ENCODE measurements at places on chromosomes 5 and 9.

GRCh38 chr5:38837416-38837815 is 8.4 kb upstream of the OSMR start:
- no peak for DNase-seq

- DNase-seq: peak; percentile 59
Observed at GRCh38 chr5:39713250-39713916, 288.6 kb upstream of the DAB2 start.

GRCh38 chr5:22471154-22471553 is 382.0 kb downstream of the CDH12 start:
- DNase-seq: no peak

DNA sequence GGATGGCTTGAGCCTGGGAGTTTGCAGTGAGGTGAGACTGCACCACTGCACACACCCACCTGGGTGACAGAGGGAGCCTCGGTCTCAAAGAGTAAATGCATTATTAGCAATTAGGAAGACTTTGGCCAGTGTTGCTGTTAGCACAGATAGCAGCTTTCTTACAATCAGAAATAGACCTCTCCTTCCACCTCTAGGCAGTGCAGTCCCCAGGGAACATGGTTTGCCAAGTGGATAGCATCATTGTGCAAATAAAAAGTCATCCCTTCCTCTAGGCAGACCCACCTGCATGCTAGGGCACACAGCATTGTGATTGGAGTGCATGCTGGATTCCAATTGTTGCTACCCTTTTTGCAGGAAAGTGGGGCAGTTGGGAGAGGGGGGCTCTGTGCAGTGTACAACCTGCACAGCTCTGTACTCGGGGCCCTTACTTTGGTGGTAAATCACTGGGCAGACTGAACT is 77.9 kb upstream of the KLF9 start:
- no peak for DNase-seq

DNA sequence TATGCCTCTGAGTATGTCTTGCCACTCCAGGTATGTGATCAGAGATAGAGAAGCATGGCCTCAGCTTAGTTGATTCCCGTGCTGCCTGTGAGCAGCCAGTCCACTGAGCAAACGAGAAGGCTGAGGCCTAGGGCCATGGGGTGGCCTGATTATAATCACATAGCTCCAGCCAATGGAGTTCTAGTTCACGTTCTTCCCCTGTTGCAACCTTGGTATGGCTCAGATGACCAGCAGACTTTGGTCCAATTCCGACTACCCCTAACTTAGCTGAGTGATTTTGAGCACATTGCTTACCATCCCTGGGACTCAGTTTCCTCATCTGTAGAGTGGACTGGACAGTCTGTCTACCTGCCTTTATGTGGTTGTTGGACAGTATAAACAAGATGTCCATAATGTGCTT is 68.4 kb downstream of the PPARGC1B start:
- no peak for DNase-seq

GRCh38 chr5:158236511-158237335 is 377.8 kb upstream of the CLINT1 start:
- no peak for DNase-seq

- DNase-seq: no peak
Observed at GRCh38 chr9:89891591-89892304, 286.9 kb downstream of the GADD45G start.

- DNase-seq: peak; percentile 82
Observed at GRCh38 chr9:114371973-114372917, 15.5 kb downstream of the AKNA start.

GRCh38 chr5:38938424-38938823 is 92.6 kb downstream of the OSMR start:
- DNase-seq: no peak

DNA sequence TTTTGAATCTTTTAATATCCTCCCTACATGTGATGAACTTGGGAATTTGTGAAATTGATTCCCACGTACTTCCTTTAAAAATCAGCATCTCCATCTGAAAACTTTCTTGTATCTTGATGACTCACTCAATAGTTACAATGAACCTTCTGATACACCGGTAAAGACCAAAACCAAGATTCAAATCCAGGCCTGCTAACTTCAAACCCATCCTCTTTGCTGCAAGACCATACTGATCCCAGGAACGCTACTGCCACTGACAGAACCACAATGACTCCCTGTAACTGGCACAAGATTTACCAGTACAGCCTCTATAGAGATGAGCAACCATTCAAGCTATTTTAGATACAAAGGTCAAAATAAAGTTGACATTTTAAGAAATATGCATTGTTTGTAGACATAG is 332.9 kb downstream of the DNAH5 start:
- no peak for DNase-seq

GRCh38 chr5:143403334-143403592 is 223 bp downstream of the NR3C1 start:
- DNase-seq: no peak

- DNase-seq: no peak
Observed at GRCh38 chr9:87864915-87865314, 17.8 kb upstream of the SPATA31E1 start.

DNA sequence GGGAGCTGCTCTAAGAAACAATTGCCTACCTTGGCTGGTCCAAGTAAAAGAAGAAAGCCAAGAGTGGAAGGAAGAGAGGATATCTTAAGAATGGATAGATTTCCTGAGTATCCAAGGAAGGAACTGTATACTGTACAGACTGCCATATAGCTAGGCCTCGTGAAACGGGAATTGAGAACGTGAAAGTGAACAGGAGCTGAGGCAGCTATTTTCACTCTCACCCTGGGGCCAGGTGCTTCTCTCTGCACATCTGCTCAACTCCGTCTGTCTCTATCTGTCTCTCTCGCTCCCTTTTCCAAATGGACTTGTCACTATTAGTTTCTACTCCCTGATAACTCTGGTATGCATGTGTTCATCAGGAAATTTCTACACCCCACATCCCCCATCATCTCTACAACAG is 35.9 kb upstream of the TESK1 start:
- DNase-seq: no peak

DNA sequence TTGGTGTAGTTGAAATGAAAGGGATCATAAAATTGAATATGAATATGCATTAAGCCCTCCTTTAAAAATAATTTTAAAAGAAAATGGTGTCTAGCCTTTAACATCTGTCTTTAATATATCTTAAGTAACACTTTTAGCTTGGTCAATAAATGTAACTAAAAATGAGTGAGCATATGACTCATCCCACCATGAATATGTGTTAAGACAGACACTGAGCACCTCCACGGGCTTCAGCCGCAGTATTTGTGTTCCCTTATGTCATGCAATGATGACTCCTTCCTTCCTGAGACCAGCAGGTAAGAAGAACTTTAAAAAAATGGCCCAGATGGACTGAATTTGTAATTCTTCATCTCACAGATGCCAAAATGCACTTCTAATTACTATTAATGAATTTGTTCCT is 563.2 kb downstream of the NR2F1-AS1 start:
- peak; percentile 74 for DNase-seq

DNA sequence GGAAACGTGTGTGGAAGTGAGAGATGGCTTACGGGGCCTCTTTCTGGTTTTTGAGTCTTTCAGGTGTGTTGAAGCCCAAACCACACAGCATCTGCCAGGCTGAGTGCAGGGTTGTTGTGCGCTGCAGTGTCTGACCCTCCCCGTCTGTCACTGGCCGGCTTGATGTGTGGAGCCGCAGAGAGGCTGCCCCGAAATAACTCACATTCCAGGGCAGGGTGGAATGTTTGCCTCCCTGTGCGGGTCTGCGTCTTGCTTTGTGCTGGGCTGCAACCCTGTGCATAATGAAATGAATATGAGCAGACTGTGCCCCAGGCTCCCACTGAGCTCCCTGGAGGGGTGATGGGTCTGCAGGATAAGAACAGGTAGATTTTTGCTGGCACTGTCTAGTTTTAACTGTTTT is 9.9 kb upstream of the PLEKHG4B start:
- no peak for DNase-seq

DNA sequence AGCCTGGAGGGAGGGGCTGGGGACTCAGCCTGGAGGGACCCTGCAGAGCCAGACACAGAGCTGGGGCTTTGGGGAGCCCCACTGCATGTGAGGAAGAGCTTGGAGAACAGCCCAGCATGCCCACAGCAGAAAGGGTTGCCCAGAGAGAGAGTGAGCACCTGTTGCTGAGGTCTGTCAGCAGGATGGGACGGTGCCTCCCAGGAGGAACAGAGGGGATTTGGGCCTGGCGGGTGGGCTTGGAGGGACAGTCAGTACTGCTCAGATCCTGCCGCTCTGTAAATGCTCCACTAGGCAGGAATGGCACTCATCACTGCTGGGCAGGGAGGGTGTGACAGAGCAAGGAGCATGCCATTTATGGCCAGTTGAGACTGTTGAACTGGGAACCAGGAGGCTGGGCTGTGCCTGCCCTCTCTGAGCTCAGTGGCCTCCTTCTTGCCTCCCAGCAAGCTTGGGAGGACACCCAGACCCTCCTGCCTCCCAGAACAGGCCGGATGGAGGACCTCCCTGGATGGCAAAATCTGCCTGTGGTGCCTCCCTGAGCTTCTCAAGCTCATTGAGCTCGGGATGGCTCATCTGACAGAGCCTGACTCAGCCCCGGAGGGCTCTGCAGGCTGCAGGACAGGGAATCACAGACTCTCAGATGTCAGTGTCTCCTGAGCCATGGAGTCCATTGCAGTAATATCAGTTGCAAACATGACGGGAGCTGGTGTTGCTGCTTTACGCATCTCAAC is 786 bp upstream of the HRCT1 start:
- DNase-seq: peak; percentile 72

DNA sequence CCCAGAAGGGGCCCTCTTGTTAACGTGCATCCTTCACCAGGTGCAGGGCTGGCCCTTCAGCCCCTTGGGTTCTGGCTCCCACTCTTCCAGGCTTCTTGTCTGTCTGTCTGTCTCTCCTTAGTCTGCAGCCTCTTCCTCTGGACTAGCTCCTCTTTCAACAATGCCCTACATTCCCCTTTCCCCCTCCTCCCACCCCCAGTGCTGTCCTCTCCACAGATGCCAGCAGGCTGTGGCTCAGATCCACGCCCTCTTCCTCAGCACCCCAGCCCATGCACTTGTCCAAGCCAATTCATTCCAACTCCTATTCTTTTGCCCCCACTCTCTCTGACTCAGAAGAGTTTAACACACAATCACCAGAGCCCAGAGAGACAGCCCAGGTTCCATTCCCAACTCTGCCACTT is 45.2 kb upstream of the ALDH1B1 start:
- DNase-seq: no peak

- no peak for DNase-seq
Observed at GRCh38 chr5:26948921-26949320, 89.5 kb downstream of the CDH9 start.
